ENCODE measurements at places on chromosomes 5 and 9.
A peak's percentile ranks its signal among the peaks of the same experiment; 100 is the strongest.

GRCh38 chr5:125298746-125299379, 552.4 kb upstream of the ZNF608 start:
- DNase-seq: no peak

DNA sequence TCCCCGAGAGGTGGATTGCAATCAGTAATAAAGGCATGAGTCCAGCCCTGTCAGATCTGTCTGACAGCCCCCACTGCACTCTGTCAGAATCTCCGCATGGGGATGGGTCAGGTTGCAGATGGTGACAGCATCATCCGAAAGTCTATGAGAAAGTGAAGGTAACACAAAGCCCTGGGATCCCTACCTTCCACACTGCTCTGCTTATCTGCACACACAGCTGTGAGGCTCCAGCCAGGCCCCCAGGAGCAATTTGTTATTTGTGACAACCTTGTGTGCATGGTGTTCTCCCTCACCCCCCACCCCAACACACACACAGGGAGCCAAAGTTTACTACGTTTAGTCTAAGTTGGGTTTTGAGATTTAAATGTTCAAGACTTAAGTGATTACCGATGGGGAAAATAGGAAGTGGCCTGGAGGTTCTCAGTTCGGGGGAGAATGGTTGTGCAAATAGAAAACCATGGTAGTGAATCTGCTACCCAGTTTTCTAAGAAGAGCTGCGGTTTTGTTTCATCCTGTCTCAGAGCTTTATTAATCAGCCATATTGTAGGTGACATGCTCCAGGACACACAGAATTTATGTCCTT, 92.7 kb downstream of the SV2C start:
- DNase-seq: no peak

DNA sequence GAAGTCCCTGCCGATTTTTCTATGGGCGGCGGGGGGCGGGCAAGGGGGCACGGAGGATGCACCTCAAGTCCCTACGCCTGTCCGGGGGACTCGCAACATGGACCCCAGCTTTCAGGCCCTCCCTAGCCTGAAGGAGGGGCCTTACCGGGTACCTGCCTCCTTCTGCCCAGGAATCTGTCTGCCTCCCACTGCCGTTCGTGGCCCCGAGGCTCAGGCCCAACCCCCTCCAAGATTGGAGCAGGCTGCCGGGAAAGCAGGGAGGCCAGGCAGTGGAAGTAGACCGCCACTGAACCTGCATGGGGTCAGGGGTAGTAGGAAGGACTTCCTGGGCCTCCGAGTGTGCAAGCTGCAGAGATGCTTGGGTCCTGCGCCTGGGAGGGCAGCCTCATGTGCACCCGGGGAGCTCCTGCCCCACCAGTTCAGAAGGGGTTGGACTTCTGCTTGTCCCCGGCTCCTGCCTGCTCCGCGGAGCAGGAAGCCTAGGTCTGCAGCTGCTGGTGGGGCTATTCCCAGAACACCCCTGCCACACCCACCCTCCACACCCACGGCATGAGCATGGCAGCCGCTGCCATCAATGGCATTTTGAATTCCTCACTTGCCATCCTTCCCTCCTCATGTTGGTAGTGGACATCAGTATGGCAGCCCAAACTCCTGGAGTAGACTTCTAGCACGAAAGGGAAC, 1312.7 kb upstream of the ACO1 start:
- no peak for DNase-seq

DNA sequence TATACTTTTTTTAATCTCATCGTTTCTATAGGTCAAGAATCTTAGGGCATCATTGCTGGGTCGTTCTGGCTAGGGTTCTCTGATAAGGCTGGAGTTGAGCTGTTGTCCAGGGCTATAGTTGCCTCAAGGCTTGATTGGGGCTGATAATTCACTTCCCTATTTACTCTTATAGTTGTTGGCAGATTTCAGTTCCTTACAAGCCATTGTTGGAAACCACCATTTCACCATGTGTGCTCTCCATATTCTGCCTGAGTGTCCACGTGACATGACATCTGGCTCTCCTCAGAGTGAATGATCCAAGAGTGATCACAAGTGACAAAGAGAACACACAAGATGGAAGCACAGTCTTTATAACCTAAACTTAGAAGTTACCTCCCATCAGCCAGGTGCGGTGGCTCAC, 852.2 kb downstream of the EFNA5 start:
- no peak for DNase-seq

GRCh38 chr5:168844922-168845296, 265.7 kb upstream of the PANK3 start:
- no peak for DNase-seq

- DNase-seq: no peak
Measured at GRCh38 chr9:72400866-72401265, 35.9 kb upstream of the ZFAND5 start.

DNA sequence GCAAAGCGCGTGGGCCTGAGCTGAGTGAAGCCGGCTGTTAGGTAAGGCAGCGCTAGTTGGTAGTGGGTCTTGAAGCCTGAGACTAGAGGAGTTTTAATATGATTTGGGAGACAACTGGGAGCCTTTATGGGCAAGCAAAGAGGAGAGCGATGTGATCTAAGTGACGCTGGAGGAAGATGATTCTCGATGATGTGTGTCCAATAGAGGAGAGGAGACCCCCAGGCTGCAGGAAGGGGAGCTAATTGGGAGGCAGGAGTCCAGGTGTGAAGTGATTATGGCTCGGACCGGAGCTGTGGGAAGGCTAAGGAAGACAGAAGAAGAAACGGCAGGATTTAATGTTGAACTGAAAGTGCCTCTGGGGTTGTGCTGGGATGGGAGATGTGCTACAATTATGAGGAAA, 482.9 kb upstream of the KIF2A start:
- DNase-seq: no peak

- DNase-seq: no peak
Measured at GRCh38 chr5:143132739-143133138, 270.7 kb downstream of the NR3C1 start.

DNA sequence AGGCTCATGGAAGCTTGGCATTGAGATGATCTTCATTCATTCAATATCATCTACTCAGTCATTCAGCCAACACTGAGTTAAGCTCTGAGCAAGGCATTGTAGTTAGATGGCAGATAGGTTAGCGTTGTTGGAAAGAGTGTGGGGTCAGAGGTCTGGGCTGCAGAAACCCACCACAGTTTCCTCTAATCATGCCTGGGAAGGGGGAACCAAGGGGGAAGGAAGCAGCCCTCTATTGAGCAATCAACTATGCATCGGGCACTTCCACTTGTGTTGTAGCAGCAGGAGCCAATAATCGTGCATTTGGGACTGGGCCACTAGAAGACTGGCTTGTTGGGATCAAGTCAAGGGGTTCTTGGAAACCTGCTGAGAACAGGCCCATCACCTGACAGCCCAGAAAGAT, 139.1 kb downstream of the PIP5K1B start:
- DNase-seq: no peak

DNA sequence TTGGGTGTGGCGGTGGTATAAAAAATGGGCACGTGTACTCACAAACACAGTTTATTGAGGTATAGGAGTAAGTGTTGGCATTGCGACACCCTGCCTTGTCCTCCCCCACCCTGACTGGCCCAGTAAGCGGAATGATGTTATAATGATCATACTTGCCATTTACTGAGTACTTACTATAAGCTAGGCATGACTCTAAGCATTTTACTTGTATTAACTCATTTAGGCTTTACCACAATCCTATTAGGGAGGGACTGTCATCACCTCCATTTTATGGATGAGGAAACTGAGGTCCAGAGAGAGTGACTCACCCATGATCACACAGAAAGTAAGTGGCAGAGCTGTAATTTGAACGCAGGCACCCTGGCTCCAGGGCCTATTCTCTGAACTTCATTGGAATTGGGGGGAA, 2.3 kb downstream of the SMIM3 start:
- DNase-seq: no peak

GRCh38 chr5:129904667-129905472, 605 bp downstream of the CHSY3 start:
- DNase-seq: peak; percentile 34

GRCh38 chr9:133101356-133102189, 19.5 kb downstream of the RALGDS start:
- no peak for DNase-seq

GRCh38 chr5:142170254-142170953, 61.8 kb downstream of the NDFIP1 start:
- peak; percentile 40 for DNase-seq

DNA sequence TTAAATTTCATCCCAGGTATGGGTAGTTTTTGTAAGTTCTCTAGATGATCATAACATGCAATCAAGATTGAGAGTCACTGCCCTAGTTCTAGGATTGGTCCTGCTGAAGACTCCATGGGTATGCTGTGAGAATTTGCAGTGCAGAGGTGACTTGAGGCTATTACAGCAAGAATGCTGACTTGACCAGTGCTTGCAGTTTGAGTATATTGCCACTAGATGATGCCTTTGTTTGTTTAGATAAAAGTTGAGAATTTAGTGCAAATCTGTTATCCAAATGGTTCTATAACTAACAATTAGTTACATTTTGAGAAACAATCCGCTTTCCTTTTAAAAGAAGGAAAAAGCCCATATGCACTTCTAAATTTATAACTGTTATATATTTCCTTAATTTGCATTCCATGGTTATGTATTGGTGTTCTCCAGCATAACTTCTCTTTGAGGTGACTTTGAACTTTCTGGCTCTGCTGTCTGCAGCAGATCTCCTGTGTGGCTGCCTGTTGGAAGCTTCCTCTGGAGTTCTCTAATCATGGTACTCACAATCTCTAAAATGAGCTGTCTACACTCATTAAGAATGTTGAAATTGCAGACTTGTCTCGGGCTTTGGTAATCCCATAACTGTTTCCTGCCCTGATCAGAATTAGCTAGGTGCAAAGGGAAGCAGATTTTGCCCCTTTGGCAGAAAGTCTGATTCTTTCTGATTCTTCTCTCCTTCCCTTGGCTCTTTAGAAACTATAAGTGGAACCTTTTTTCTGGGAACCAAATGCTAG, 24.9 kb downstream of the MELK start:
- DNase-seq: peak; percentile 72

GRCh38 chr5:172952034-172952511, 7.2 kb upstream of the RPL26L1 start:
- no peak for DNase-seq

DNA sequence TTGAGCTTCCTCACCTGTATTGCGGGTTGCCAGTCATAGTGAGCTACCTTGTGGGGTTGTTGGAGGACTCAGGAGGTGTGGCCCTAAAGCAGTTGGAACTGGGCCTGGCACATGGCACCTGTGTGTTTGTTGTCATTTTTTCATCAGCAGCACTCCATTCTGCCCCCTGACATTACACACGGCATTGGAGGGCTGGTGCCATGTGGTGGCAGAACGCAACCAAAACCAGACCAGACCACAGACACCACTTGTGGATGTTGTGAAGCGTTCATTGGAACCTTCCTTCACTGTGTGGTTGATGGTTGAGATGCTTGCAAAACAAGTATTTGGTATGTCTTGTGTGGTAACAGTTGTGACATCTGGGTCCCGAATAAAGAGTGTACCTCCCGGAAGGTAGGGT, 113.2 kb upstream of the ERCC6L2 start:
- no peak for DNase-seq

GRCh38 chr5:38527475-38527874, 29.0 kb downstream of the LIFR start:
- no peak for DNase-seq

DNA sequence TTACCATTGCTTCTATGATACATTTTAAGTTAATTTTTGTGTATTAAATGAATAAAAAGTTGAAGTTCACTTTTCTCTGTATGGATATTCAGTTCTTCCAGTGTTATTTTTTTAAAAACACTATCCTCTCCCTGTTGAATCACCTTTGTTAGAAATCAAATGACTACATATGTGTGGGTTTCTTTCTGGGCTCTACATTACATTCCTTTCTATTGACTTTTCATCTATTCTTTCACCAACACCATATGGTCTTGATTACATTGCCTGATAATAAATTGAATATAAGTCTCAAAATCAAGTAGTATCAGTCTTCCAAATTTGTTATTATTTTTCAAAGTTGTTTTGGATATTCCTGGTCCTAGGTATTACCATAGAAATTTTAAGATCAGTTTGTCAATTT, 7.3 kb upstream of the RASEF start:
- no peak for DNase-seq

DNA sequence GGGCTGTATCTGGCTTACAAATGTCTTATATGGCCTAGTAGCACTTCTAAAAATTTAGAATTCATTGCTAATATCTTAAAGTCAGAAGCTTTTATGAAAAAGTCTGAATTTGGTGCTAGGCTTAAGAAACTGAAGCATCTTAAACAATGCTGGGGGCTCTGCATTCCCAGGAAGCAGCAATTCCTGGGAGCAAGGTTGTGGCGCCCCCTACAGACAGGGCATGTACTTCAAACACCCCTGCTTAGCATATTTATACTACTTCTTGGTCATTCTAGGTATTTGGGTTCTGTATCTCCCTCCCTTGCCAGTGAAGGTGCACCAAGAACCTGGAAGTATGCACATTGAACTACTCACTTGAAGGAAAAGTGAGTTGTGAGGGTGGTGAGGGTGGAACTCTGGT, 64.6 kb upstream of the GRIA1 start:
- no peak for DNase-seq

All from dermis blood vessel endothelial cell (primary cell).